HCT116 (cell line): ENCODE measurements at places on chromosomes 1 and 21.

DNA sequence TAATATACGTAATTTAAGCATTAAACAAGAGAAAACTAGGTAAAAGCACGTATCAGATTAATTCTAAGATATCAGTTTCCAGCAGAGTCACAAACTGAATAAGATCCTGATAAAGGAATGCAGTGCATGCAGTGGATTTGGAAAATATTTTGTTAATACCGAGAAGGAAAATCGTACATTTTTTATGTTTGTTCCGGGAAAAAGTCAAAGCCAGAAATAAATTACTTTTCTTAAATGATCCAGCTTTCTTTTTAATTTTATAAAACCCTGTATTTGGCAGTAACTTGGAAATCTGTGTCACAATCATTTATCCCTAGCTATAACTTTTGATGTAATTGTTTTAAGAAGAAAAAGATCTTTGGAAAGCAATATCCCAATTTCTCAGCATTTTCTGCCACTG, 955 bp downstream of the PALMD start:
- no peak overlapping the region for H3K27ac ChIP-seq
- no peak for DNase-seq
- H3K4me3 ChIP-seq: no peak overlapping the region
- no peaks in the 10 kb centered on the region for H3K4me1 ChIP-seq

DNA sequence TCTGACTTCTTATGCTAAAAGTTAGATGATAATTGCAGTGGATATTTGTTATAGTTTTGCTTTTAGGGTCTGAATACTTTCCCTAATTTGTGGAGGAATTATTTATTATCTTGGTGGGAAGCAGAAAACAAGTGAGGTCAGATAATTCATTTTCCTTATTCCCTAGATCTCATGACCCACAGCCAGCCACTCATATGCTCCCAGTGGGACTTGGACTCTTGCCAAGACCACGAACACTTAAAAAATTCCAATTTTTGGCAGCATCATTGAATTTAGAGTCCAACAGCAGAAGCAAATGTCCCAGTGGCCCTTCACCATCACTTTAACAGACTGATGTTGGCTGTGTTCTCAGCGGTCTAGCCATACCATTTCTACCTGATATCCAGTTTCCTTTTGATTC, 204.2 kb downstream of the HMCN1 start:
- H3K4me3 ChIP-seq: no peak overlapping the region
- no peak overlapping the region for H3K27ac ChIP-seq
- H3K36me3 ChIP-seq: no peaks in the 10 kb centered on the region
- no peaks in the 10 kb centered on the region for H3K4me1 ChIP-seq

- H3K27me3 ChIP-seq: no peaks in the 10 kb centered on the region
- DNase-seq: no peak
- H3K27ac ChIP-seq: no peak overlapping the region
- peaks cover 45% of the 10 kb centered on the region for H3K4me1 ChIP-seq
- no peak overlapping the region for H3K4me3 ChIP-seq
- no peaks in the 10 kb centered on the region for H3K36me3 ChIP-seq
Measured at GRCh38 chr1:17245816-17246325, 3.0 kb upstream of the PADI3 start.

- H3K4me3 ChIP-seq: no peak overlapping the region
- no peak for DNase-seq
- no peak overlapping the region for H3K27ac ChIP-seq
- no peaks in the 10 kb centered on the region for H3K4me1 ChIP-seq
- H3K36me3 ChIP-seq: no peaks in the 10 kb centered on the region
Measured at GRCh38 chr1:89311757-89312156, 39.1 kb upstream of the GBP5 start.

DNA sequence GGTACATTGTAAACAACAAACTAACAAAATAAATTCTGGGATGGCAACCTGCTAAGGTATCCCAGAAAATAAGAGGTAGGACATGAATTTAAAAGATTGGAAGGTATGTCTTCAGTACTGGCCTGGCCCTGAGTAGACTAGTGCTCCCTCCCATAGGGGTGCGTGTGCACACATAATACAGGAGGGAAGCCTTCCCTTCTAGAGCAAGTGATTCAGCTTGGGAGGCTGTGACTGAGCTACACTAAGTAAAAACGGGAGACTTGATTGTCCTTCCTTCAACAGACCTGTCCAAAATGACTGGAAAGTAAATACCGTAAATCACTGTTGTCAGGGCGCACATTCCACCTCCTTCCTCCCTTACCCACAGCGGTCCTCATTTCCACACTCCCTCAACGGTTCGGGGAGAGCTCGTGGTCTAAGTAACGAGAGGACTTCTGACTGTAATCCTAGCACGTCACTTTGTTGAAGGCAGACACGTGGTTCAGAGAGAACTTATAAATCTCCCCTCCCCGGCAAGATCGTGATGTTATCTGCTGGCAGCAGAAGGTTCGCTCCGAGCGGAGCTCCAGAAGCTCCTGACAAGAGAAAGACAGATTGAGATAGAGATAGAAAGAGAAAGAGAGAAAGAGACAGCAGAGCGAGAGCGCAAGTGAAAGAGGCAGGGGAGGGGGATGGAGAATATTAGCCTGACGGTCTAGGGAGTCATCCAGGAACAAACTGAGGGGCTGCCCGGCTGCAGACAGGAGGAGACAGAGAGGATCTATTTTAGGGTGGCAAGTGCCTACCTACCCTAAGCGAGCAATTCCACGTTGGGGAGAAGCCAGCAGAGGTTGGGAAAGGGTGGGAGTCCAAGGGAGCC, at the start of gene TGFB2:
Gene TGFB2, plus strand, starts transcription at position 523 of the 859 bp plus-strand sequence. CDS start 1,366 bp downstream, outside the sequence.
- H3K4me1 ChIP-seq: peaks cover 8% of the 10 kb centered on the region
- DNase-seq: no peak
- H3K27ac ChIP-seq: peak within 1 kb of the TSS; percentile 25; the same call in 1 of the 2 replicates
- H3K36me3 ChIP-seq: no peaks in the 10 kb centered on the region
- peak within 1 kb of the TSS; percentile 52 for H3K4me3 ChIP-seq
- H3K27me3 ChIP-seq: no peaks in the 10 kb centered on the region
